H9 (cell line): ENCODE measurements at places on chromosomes 2 and 18. TPM values are rescaled to one million over a fixed set of nuclear protein-coding genes. Genes with fewer than 3 reads are reported as not detected.

DNA sequence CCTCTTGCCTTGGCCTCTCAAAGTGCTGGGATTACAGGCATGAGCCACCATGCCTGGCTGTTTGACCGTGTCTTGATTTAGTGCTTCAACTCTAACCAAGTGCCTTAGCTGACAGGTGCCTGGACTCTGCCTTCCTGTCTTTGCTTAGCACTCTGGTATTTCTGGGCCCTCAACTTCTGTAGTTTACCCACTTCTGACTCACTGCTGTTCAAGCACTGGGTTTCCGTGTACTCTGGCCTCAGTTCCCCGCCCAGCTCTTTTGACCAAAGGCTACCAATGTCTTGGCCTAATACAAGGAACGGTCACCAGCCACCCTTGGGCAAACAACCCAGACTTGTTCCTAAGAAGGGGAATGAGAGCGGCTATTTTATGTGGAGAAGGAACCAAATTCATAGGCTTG lies 35.7 kb upstream of the CABLES1 start:
- H3K4me3 ChIP-seq, result no peak overlapping the region
- no peak for DNase-seq
- H3K27ac ChIP-seq, result no peak overlapping the region
- H3K4me1 ChIP-seq, result peaks cover 2% of the 10 kb centered on the region; the same call in 1 of the 2 replicates

Gene SCN2A
- total RNA-seq, result 0.24 and 0.46 TPM in 2 replicates

Gene KIF1A
- total RNA-seq, result 188 and 204 TPM in 2 replicates

DNA sequence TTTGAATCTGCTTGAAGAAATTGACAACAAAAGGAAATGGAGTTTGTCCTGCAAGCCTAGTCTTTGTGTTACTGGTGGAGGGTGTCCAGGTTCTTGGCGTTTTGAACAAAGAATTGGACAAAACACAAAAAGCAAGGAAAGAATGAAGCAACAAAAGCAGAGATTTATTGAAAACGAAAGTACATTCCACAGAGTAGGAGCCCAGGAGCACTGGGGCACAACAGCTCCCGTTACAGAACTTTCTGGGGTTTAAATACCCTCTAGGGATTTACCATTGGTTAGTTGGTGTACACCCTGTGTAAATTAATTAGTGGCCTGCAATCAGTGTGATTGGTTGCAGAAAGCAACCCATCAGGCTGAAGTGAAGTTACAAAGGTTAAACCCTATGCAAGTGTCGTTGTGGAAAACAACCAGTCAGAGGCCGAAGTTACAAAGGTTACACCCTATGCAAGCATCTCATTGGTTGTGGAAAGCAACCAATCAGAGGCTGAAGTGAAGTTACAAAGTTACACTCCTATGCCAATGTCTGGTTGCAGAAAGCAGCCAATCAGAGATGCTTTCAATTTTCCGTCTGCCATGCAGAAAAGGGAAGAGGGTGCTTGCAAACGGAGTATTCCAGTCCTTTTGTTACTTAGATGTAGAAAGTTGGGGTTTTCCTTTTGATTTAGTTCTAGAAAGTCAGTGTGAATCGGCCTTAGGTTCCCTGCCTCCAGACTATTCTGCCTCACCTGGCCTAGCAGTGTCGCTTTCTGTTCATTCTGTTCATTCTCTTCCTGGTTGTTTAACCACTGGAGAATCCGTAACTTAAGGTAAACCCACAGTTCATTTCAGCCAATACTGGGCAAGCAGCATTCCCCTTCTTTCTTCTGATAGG lies 47.6 kb upstream of the PTH2R start:
- H3K36me3 ChIP-seq, result peaks cover 40% of the 10 kb centered on the region
- no peak overlapping the region for H3K27ac ChIP-seq
- H3K27me3 ChIP-seq, result no peaks in the 10 kb centered on the region
- H3K4me3 ChIP-seq, result no peak overlapping the region

DNA sequence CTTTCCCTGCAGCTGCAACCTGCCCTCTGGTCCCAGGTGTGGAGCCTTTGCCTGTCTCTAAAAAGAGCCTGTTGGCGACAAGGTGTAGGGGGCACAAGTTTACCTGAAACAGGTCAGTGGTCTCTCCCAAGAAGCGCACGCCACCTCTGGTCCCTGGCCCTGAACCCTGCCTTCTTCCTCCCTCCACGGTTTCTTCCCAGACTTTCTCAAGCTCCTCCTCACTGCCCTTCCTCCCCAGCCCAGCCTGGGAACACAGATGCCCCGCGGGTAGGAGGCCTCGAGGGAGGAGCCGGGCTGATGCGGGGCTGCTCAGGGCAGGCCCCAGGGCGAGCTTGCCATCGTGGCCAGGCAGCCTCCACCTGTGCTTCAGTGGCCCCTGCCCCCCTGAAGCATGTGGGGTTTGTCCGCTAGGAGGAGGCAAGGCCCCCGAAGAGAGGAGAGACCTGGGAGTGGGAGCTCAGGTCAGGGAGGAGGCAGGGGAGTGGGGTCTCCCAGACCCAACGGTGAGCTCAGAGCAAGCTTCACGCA lies 89.5 kb downstream of the SMAD7 start:
- DNase-seq, result peak; percentile 56
- no peaks in the 10 kb centered on the region; the same call in 1 of the 2 replicates for H3K4me1 ChIP-seq
- no peaks in the 10 kb centered on the region for H3K27me3 ChIP-seq
- no peak overlapping the region for H3K4me3 ChIP-seq
- no peak overlapping the region for H3K27ac ChIP-seq

DNA sequence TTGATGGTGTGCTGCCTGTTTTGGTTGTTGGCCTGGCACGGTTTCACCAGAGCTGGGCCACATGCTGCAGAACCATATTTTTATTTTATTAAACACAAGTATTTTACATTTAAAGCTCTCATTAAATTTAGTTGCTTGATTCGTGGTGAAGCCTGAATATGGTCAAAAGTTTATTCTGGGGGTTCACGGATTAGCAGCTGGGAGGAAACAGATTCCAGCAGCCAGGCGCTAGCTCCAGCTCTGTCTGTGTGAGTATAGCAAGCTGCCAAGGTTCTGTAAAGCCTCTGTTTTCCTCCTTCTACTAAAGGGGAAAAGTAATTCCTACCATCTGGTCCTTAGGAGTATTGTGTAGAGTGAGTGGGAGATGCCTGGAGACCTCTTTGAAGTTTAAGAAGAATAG lies 22.5 kb downstream of the GATA6 start:
- no peaks in the 10 kb centered on the region for H3K4me1 ChIP-seq
- DNase-seq, result no peak
- H3K36me3 ChIP-seq, result no peaks in the 10 kb centered on the region
- no peak overlapping the region for H3K4me3 ChIP-seq
- H3K27me3 ChIP-seq, result no peaks in the 10 kb centered on the region

Gene ACMSD
- total RNA-seq, result not detected in 2 replicates

GRCh38 chr2:125516496-125517109 lies 1139.4 kb upstream of the GYPC start:
- H3K4me3 ChIP-seq, result no peak overlapping the region
- peak; percentile 34 for DNase-seq
- H3K4me1 ChIP-seq, result no peaks in the 10 kb centered on the region

DNA sequence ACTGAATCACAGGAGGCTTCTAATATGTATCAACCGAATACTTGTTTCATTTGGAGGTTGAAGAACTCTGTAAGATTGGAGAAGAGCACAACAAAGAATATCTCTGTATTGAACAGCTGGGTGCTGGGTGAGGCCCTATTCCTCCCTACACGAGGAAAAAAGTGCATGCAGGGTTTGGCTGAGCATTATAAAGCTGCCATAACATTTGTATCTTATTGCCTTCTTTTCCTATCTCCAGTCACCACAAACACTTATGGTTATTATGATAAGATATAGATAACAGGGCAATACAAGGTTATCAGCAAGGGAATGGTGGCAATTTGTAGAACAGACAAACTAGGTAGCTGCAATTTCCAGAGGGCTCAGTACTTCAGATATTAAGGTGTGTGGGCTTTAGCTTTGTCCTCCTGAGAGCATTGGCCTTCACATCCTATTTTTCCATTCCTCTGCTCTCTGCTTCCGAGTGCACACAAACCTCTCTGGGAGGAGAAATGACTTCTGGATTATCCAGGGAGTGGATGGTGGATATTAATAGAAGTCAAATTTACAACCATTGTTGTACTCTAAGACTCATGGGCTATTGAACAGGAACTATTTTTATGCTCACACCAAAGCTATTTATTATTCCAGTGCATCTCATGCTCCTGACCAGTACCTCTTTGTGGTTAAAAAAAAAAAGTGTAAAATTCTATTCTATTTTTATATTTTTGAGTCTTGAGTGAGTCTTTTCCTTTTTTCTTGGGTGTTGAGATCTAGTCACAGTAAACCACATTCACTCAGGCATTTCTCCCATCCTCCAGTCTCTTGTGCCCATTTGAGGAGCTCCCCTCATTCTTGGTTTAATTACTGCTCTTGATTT lies 248.4 kb downstream of the ETAA1 start:
- no peak overlapping the region for H3K27ac ChIP-seq
- no peaks in the 10 kb centered on the region for H3K4me1 ChIP-seq
- H3K36me3 ChIP-seq, result no peaks in the 10 kb centered on the region
- DNase-seq, result no peak
- H3K4me3 ChIP-seq, result no peak overlapping the region

DNA sequence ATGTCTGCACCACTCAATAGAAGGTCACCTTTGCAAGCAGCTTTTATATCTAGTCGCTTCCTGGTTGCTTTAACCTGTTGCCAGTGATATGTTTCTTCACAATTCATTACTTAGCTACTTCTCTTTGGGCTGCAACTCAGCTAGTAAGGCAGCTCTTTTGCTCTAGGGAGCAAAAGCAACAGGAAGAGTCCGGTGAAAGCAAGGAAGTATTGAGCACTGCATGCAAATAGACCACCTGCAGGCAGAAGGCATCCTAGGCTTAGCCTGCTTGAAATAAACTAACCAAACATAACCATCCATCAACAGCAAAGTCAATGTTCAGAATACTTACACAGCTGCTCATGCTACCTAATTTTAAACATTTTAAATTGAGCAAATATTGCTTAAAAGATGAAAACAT lies 529.2 kb upstream of the LINC00305 start:
- H3K27me3 ChIP-seq, result no peaks in the 10 kb centered on the region
- H3K4me3 ChIP-seq, result no peak overlapping the region
- no peak overlapping the region for H3K27ac ChIP-seq
- no peaks in the 10 kb centered on the region; the same call in 1 of the 2 replicates for H3K4me1 ChIP-seq
- peak; percentile 35 for DNase-seq
- H3K36me3 ChIP-seq, result peaks cover 5% of the 10 kb centered on the region; the same call in 1 of the 2 replicates

Gene ATP5F1A
- total RNA-seq, result 625 and 626 TPM in 2 replicates

- no peak for DNase-seq
- H3K27ac ChIP-seq, result no peak overlapping the region
- H3K36me3 ChIP-seq, result peaks cover 3% of the 10 kb centered on the region; the same call in 2 of the 3 replicates
- H3K4me1 ChIP-seq, result no peaks in the 10 kb centered on the region
- H3K27me3 ChIP-seq, result no peaks in the 10 kb centered on the region; the same call in none of the 2 replicates
These were observed 84.1 kb downstream of the TSN start for GRCh38 chr2:121839584-121839983.

DNA sequence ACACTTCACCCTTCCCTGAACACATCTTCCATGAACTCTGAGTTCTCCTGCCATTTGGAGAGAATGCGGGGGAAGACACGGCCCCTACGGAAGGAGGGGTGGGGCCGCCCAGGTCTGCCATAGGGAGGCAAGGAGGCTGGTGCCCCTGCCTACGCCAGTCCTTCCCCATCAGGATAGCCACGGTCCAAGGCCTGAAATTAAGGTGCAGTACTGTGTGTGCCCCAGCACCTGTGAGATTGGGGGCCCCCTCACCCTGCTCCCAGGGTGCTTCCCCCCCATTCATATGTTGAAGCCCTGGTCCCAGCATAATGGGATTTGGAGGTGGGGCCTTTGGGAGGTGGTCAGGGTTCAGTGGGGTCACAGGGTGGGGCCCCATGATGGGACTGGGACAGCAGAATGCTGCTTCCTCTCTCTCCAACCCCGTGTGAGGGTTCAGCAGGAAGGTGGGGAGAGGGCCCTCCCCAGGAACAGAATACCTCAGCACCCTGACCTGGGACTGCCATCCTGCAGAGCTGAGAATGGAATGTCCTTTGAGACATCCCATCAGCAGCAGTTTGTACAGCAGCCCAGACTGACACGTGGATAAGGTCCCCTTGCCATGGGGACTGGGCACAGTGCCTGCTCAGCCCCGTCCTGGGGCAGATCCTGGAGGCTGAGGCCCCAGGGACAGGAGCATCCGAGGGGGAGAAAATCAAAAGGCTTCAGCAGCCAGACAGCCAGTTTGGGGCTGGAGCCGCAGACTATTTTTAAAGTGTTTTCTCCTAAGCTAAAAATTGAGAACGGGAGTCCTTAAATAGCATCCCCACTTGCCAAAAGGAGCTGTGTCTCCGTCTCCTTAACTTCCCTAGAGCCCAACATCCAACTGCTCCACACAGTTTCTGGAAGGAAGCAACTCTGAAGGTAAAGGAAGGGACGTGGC lies 105.1 kb downstream of the NDUFA10 start:
- no peak overlapping the region for H3K27ac ChIP-seq

GRCh38 chr2:85145116-85145820 lies 12.1 kb downstream of the TCF7L1 start:
- no peak for DNase-seq
- no peaks in the 10 kb centered on the region for H3K27me3 ChIP-seq
- peaks cover 58% of the 10 kb centered on the region for H3K36me3 ChIP-seq
- H3K4me3 ChIP-seq, result no peak overlapping the region
- no peak overlapping the region for H3K27ac ChIP-seq

- DNase-seq, result no peak
- H3K27ac ChIP-seq, result no peak overlapping the region
- H3K4me3 ChIP-seq, result no peak overlapping the region
- H3K36me3 ChIP-seq, result no peaks in the 10 kb centered on the region
- no peaks in the 10 kb centered on the region for H3K4me1 ChIP-seq
These were observed 42.7 kb upstream of the SEMA4C start for GRCh38 chr2:96912346-96913116.

DNA sequence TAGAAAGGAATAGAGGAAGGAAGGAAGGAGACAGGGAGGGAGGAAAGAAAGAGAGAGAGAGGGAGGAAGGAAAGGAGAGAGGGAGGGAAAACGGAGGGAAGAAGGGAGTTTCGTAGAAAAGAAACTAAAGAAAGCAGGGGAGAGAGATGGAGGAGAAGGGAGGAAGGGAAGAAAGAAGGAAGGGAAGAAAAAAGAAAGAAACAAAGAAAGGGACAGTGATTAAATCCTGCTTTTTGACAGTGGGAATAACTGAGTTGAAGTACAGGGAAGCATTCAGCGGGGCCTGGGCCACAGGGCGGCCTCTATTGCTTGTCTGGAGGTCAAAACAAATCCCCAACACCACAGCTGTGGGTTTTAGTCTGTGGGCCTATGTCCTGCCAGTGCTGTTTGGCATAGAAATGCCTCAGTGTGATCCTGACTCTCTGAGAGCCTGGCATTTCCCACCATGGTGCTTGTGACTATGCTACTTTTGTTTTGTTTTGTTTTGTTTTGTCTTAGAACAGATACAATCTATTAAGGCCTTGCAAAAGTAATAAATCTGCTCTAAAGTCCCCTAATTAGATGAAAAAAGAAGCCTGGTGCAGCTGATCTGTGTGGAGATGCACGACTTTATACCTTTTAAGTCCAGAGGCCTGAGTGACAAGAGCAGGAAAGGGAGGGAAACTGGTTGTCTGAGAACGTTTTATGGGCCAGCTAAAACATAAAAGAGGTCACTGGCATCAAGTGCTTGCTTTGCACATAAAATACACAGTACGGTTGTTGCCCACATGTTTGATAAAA lies 40.0 kb downstream of the IL1RL2 start:
- no peaks in the 10 kb centered on the region for H3K36me3 ChIP-seq
- DNase-seq, result no peak
- no peak overlapping the region for H3K4me3 ChIP-seq
- H3K4me1 ChIP-seq, result 0 out of 2 replicates have a peak, but pooled peaks cover 2% of the 10 kb centered on the region
- H3K27ac ChIP-seq, result no peak overlapping the region

- peak; percentile 70 for DNase-seq
- no peak overlapping the region for H3K27ac ChIP-seq
- H3K4me1 ChIP-seq, result no peaks in the 10 kb centered on the region
- H3K36me3 ChIP-seq, result peaks cover 5% of the 10 kb centered on the region
- no peak overlapping the region for H3K4me3 ChIP-seq
These were observed 319.9 kb upstream of the SALL3 start for GRCh38 chr18:78659748-78660147.
